COLO829 (cell line): ENCODE measurements at places on chromosomes 6 and 20.

DNA sequence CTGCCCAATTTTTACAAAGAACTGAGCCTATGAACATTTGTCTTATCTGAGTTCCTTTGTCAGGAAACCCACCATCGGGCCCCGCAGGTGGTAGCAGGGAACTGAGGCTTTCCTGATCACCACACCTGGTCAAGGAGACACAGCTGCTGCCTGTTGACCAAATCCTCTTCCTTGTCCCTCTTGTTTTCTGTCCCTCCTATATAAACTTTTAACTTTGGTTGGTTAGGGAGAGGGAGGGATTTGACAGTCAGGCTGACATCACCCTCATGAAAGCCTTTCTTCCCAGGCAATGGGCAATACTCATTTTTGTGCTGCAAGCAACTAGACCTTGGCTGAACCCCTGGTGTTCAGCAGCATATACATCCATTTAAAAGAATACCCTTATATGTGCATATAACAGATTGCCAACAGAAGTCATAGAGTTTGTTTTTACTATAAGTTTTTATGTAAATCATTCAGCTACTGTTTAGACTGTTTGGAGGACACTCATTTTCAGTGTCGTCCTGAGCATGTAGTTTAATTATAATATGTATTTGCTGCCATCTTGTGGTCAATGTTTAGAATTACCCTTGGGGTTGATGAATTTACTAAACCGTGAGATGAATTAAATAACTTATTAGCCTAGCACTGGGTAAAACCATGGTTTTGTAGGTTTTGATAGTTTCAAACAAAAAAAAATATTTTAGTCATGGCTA is 17.0 kb downstream of the CRISP1 start:
- DNase-seq = peak; percentile 57

DNA sequence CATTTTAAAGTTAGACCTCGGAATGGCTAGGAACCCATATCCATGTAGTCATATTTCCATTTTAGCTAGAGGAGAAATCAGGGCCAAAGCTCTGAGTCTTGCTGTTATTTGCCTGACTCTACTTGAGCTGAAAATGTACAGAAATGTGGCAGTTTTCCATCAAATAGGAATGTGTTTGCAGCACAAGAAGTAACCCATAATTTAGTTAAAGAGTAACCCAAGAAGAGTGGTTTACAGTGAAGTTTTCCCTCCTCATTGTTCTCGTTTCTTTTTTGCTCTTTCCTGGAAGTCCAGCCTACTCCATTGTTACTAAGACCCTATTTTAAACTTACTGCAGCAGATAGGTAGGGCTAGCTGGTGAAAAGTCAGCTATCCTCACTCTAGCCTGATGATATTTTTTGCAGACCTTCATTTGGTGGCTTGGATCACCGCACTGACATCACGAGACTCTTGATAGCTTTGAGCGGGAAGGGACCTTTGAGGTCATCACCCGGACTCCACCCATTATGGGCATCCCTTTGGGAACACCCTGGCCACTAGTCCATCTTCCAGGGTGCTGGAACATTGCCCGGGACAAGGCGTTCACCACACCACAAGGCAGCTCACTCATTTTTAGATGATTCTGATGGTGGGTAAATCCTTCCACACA is 28.0 kb upstream of the ADGRF5 start:
- no peak for DNase-seq

DNA sequence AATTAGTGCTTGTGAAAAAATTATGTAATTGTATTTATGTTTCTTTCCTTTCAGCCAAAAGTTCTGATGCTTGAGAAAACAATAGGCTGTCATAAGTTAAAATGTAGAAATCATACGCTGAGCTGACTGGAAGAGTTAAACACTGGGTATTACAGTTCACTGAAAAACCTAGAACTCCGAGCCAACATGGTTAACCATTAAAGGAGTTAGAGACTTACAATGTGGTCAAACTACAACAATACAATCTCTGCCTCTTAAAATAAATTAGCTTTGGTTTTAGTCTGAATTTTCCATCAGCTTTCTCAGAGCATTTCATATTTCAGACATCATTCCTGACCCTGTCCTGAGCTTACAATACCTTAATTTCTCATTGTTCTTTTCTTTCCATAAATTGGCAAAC is 91.0 kb downstream of the COL12A1 start:
- DNase-seq = no peak

- no peak for DNase-seq
Measured at GRCh38 chr20:11838076-11838636, 79.5 kb upstream of the BTBD3 start.

- no peak for DNase-seq
Measured at GRCh38 chr20:13703265-13703664, 64.5 kb upstream of the TASP1 start.

DNA sequence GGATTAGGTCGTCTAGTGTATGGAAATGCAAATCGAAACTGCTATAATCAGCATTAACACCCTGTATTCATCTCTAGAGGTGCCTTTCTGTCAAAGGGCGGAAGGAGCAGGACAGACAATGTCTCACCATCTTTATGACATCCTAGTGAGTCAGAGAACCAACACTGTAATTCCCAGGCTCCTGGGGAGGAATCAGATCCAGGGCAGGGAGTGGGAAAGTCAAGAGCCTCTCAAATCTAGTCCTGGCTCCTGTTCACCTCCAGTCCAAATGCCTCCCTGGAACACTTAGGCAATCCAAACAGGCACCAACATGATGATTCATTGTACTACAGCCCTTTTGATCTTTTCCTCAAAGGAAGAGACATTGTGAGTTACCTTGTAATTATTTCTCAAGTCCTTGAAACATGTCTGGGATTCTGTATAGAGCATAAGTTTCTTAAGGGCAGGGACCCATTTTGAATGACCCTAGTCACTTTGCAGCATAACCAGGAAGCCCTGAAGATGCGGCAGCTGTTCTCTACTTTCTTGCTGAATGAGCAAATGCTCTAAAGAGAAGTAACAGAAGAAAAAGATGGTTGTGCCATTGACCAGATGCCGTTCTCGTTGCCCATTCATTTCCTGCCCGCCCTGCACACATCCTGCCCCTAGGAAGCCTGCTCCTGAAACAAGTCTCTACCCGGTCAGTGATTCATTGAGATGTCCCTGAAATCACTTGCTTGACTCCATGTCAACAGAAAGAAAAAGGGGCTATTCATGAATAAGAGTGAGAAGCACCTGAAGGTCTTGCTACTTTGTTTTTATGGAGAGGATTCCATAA is 112.8 kb upstream of the JARID2 start:
- DNase-seq = peak; percentile 34

DNA sequence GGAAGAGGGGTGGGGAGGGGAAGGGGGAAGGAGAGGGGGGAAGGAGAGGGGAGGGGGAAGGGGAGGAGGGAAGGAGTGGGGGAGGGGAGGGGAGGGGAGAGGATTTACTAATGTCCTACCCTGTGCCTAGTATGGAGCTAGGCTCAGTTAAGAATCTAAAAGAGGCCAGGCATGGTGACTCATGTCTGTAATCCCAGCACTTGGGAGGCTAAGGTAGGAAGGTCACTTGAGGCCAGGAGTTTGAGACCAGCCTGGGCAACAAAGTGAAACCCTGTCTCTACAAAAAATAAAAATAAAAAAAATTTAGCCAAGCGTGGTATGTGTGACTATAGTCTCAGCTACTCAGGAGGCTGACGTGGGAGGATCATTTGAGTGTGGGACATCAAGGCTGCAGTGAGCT is 13.0 kb downstream of the UBE2J1 start:
- DNase-seq = no peak

DNA sequence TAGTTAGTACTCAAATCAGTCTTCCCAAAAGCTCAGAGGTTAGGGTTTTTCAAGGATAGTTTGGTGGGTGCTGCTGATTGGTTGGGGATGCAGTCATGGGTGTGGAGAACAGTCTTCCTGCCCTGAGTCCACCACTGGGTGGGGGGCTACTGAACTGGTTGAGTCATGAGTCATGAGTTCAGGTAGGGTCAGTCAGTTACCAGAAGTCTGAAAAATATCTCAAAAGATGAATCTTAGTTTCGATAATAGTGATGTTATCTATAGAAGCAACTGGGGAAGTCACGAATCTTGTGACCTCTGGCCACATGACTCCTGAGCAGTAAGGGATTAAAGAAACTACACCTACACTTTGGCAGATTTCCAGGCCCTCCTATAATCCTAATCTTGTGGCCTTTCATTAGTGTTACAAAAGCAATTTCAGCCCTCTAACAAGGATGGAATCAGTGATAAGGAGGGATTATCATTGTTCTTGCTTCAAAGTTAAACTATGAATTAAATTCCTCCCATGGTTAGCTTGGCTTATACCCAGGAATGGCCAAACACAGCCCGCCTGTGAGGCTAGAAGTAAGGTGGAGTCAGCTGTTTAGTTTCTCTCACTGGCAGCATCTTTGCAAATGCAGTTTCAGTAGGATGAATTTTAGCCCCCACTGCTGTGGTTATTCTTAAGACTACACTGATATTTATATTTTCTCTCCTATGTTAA is 33.3 kb upstream of the NKAIN2 start:
- DNase-seq = no peak

GRCh38 chr6:26372308-26373144 is 7.5 kb downstream of the BTN3A2 start:
- DNase-seq = no peak

DNA sequence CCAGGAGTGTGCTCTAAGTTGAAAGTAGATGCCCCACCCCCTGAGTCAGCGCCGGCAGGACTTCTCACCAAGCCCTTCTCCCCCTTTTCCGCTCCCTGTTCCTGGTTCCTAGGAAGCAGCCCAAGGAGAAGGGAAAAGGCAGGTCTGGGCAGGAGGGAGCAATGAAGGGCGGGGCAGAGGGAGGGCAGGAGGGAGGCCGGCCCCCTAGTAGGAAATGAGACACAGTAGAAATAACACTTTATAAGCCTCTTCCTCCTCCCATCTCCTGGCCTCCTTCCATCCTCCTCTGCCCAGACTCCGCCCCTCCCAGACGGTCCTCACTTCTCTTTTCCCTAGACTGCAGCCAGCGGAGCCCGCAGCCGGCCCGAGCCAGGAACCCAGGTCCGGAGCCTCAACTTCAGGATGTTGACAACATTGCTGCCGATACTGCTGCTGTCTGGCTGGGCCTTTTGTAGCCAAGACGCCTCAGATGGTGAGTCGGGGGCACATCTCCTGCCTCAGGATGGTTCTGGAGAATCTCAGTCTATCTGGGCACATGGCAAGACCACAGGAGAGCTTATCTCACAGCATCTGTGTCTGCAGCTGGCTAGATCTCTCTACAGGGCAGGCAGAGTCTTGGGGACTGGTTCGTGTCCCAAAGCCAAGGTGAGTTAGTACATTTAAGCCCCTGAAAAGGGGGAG is at the start of gene PROCR:
Gene PROCR, plus strand, starts transcription at position 320 of the 681 bp plus-strand sequence. Its CDS starts 83 bp downstream, at position 403.
- peak; percentile 92 for DNase-seq

DNA sequence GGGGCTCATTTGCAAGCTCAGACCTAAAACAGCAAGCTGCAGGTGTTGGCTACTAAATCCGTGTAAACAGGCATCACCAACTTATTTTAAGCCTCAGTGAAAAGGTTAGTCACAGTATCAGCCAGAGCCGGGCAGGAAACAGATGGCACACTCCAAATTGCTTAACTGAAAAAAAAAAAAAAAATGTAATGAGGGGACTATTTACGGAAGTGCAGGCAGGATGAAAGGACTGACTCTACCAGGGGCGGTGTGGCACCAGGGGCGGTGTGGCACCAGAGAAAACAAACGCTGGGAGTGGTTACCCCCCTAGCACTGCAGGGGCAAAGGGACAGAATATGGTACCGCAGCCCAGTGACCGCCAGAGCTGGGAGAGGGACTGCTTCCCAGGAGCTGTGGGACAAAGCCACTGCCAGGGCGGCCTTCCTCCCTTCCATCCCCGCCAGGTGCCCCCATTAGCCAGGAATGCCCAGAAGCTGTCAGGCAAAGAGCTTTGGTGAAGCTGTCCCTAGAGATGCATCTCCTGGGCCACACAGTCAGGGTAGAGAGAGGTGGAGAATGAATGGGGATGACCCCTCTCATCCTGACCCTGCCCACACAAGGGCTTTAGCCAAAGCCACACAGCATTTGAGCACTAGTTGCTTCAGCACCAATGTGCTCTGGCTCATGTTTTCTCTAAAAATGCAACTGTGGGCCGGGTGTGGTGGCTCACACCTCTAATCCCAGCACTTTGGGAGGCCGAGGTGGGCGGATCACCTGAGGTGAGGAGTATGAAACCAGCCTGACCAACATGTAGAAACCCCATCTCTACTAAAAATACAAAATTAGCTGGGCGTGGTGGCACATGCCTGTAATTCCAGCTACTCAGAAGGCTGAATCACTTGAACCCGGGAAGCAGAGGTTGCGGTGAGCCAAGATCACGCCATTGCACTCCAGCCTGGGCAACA is 39.6 kb upstream of the GFOD1 start:
- DNase-seq = no peak

GRCh38 chr6:56087421-56087820 is 160.0 kb downstream of the COL21A1 start:
- DNase-seq = no peak

GRCh38 chr6:113921299-113921904 is 49.5 kb downstream of the HDAC2 start:
- no peak for DNase-seq
